Activated CD4-positive, alpha-beta T cell treated with anti-CD3 and anti-CD28 coated beads, Interleukin-2, amount 50 U/mL, for 4 hours (primary cell): ENCODE measurements at places on chromosomes 1 and 21.

DNA sequence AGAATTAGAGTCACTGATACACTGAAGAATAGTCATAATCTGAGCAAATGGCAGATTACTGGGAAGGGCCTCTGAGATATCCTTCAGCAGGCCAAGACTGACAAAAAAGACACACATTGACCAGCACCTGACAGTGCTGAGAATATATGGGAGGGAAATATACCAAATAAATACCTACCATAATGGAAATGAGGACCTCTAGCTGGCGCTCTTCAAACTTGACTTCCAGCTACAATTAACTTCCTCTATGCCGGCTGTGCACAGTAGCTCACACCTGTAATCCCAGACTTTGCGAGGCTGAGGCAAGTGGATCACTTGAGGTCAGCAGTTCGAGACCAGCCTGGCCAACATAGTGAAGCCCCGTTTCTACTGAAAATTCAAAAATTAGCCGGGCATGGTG is 69.5 kb downstream of the NPHS2 start:
- DNase-seq = no peak

- no peak for DNase-seq
Observed at GRCh38 chr1:180255536-180256340, 25.7 kb downstream of the LHX4 start.

- no peak for DNase-seq
Observed at GRCh38 chr21:30942192-30942591, 60.8 kb upstream of the KRTAP11-1 start.

GRCh38 chr1:68916221-68916902 is 419.5 kb upstream of the DEPDC1 start:
- no peak for DNase-seq

DNA sequence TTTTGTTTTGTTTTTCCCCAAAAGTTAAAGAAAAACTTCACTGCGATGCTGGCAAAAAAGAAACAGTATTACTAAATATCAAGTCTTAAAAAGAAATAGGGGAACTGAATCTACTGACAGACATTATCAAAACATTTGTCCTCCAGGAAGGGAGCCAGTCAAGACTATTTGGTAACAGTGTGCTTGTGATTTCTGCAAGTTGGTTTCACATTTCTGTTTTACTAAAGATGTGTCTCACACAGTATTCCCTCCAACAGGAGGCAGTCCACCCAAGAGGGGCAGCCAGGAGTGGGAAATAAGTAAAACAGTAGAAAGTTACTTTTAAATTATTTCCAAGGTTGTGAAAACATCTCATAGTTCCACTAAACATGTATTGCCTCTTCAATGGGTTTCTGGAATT is 74.4 kb upstream of the SDC3 start:
- DNase-seq = no peak

GRCh38 chr1:87638636-87639035 is 310.0 kb downstream of the LMO4 start:
- DNase-seq = no peak

DNA sequence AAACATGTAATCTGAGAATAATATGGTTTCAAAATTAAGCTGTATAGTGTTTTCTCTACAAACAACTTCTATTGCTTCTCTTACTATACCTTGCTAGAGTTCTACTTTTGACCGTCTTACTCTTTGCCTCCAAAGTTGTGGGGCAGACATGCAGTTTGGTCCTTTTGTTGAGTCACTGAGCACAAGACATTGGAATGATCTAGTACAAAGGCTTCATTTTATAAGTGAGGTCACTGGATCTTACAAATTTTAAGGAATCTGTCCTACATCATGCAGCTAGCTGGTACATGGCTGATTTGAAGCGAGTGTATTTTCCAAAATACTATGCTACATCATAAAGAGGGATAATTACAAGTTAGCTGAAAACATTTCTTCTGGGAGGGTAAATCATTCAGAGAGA is 28.8 kb downstream of the OR10J1 start:
- DNase-seq = no peak

DNA sequence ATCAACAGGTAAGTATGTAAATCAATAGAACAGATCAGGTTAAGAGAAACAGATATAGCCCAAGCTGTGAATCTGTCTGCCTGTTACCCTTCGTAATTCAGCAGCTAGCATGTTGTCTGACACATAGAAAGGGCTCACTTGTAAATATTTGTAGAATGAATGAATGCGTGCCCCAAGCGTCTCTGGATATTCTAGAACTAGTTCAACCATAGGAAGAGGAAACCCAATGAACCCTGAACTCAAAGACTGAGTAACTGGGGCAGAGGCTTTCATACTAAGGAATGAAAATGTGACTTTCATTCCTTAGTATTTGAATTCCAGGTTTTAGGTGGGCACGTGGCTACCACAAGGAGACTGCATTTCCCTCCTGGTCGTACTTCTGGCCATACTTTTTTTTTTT is 60.1 kb upstream of the SMYD2 start:
- DNase-seq = no peak

DNA sequence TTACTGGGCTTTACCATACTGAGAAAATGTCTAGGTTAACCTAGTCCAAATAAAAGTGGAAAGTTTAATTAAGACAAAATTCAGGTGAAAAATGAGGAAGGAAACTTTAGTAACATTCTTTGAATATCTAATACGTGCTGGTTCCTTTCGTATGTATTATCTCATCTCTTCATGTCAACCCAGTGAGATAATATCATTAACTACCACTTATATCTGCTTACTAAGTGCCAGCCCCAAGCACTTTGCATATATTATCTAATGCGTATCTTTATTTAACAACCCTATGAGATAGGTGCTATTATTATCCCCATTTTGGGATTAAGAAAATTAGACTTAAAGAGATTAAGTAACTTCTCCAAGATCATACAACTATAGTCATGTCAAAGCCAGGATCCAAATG is 12.5 kb upstream of the PLPP3 start:
- no peak for DNase-seq

DNA sequence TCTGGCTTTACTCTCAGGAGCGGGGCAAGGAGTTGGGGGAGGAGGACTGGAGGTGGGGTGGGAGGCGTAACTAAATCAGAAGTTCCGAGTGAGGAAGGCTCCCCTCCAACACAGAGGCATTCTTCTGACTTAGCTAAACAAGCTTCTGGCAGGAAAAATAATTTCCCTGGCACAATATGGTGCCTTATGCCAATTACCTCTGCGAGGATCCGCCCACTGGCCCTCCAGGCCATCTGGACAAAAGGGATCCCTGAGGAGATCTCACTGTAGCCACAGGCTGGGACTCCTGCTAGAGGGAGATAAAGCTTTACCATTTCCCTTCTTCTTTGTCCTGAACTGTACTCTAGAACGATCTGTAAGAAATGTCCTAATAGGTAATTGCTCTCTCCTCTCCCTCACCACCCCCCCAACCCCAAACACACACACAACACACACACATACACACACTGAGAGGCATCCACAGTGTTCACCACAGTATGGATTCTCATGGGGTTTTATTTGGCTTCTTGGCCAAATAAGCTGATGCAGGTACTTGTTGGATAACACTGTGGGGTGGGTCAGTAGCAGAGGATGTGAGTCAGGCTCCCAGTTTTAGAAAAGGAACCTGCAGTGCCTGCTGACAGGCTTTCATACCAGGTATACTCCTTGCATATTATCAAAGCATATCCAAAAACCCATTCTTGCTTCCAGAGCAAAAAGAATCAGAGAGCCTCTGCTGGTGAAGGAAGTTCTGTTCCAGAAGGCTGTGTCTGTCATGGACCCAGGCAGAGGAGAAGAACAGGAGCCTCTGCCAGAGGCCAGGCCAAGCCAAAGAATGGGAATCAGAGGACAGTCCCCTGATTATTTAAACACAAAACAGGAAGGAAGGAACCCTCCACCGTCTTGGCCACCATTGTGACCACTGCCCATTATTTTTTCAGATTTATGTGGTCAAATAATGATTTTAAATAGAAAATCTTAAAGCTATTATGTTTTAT is 169.1 kb downstream of the C1orf21 start:
- DNase-seq = no peak

DNA sequence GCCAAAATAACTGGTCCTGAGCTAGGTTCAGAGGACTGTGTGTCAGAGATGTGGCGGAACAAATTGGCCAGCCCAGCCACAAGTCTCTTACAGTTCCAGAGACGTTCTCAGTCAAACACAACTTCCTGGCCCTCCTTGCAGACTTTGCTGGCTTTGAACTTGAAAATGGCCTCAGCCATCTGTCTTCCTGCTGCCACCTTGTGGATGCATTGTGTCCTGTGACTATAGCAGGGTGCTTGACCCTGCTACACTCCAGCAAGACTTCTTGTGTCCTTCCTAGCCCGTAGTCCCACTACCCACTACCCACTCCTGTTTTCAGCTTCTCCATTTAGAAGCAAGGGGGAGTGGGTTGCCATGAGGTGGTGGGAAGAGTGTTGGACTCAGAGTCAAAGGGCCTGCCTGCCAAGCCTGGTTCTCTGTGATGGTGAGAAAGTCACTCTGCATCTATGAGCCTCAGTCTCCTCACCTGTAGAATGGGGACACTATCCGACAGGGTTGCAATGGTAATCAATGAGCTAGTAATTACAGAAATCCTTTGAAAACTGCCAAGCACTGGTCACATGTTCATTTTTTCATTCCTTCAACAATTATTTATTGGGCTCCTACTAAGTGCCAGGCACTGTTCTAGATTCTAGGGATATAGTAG is 109.9 kb downstream of the IGSF21 start:
- DNase-seq = no peak

- DNase-seq = no peak
Observed at GRCh38 chr1:151043163-151043562, 4.4 kb upstream of the C1orf56 start.

DNA sequence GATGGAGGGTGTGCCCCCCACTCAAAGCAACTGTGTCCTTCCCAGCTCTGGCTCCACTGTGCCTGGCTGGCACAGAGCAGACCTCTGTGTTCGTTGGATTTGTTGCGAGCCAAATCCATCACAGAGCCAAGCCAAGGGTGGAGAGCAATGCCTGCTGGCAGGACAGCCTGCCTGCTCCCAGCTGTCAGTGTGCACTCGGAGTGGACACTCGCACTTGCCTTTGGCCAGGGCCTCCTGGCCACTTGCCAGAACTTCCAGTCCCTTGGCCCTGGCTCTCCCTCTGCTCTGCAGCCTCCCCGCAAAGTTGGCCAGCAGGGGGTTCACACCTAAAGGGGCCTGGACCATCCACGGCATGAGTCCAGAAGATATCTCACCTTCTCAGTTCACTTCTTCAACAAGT is 16.4 kb downstream of the HEYL start:
- DNase-seq = no peak

DNA sequence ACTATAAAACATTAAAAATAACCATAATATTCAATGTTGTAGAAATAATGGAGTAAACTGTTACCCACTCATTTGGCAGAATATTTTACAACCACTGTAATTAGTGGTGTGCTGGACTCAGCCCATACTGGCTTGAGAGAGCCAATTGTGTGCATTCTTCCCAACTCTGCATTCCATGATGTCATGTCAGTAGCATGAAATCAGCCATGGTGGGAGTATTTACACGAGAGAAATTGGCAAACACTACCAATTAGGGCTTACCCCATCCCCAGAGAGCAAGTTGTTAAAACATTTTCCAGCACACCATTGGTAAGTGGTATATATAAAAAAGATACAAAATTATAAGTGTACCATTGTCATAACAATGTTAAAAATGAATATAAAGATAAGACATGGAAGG is 19.1 kb upstream of the QSOX1 start:
- no peak for DNase-seq

GRCh38 chr1:8926707-8927694 is 18.7 kb upstream of the CA6 start:
- no peak for DNase-seq

DNA sequence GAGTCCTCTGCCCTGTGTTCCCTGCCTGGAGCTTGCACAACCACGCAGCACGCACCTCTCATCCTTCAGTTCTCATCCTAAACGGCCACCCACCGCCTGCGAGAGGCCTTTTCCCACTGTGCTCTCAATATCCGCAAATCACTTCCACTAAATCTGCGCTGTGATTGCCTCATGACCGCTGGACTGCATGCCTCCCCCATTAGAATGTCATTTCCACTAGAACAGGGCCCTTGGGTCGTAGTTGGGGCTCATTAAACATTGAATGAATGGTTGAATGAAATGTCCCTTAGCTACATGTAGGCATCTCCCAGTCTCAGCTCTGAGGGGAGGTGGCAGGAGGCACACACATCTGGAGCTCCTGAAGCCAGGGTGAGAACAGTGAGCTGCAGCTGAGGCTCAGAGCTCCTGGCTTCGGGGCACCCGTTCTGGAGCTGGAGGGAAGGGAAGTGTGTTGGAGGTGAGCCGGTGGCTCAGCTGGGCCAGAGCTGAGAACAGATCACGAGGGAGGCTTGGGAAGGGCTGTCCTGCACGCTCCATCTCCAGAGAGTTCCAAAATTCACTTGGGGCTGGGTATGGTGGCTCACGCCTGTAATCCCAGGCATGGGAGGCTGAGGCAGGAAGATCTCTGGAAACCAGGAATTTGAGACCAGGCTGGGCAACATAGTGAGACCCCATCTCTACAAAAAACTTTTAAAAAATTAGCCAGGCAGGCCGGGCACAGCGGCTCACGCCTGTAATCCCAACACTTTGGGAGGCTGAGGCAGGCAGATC is 30.4 kb downstream of the TMEM201 start:
- DNase-seq = no peak

DNA sequence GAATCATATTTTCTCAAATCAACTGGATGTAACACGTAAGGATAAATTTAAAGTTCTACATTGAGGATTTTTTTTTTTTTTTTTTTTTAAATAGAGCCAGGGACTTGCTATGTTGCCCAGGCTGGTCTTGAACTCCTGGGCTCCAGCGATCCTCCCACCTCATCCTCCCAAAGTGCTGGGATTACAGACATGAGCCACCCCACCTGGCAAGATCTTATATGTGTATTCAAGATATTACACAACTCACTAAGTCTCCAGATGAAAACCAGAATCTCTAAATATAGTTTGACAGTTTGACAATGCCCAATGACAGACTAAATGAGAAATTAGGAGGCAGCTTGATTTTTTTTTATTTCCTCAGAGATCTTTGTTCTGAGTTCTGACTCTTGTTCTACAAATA is 6.8 kb downstream of the YY1AP1 start:
- no peak for DNase-seq

GRCh38 chr1:64136296-64136695 is 67.1 kb upstream of the UBE2U start:
- no peak for DNase-seq
